ENCODE measurements at places on chromosomes 2 and 18.
A peak's percentile ranks its signal among the peaks of the same experiment; 100 is the strongest.

- no peak for DNase-seq
Observed at GRCh38 chr2:167264380-167264779, 376.1 kb downstream of the XIRP2 start.

DNA sequence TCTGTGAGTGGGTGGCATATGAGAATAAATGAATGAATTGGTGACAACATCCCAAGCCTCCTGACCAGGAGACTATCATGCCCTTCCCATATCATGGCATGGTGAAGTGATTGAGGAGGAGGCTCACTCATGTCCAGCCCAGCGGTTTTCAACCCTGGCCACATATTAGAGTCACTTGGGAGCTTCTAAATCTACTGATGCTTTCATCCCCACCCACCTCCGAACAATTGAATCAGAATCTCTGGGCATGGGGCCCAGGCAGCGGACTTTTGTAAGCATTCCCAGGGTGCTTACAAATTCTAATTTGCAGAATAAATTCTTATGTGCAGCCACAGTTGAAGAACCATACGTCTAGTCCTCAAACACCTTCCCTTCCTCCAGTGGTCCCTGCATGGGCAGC, 81.7 kb upstream of the SEC11C start:
- no peak for DNase-seq

- DNase-seq, result no peak
Observed at GRCh38 chr2:222805591-222806304, 55.1 kb upstream of the ACSL3 start.

GRCh38 chr2:166017208-166017607, 63.6 kb upstream of the TTC21B start:
- no peak for DNase-seq

- peak; percentile 61 for DNase-seq
Observed at GRCh38 chr2:236642584-236643291, 73.1 kb downstream of the ACKR3 start.

- DNase-seq, result no peak
Observed at GRCh38 chr2:202609381-202610145, 25.2 kb upstream of the FAM117B start.

- DNase-seq, result peak; percentile 39
Observed at GRCh38 chr2:230068016-230068650, 591 bp downstream of the SLC16A14 start.

DNA sequence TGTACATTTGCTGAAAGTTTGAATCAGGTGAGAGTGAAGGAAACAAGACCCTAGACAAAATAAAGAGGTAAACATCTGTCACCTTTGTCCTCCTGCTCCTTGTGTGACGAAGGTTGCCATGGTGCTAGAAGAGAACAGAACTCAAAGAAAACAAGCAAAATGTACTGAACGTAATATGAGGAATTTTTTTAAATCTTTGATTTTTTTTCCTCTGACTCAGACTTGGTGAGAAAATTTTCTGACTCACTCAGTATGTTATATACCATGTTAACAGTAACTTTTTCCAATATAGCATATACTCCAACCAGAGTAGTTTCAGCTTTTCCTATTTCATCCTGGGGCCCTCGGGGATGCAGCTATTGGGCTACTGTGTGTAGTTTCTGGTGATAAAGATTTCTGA, 2114.6 kb upstream of the PIK3C3 start:
- DNase-seq, result no peak

- no peak for DNase-seq
Observed at GRCh38 chr2:58906081-58906645, 665.0 kb upstream of the FANCL start.

- no peak for DNase-seq
Observed at GRCh38 chr2:159716857-159717256, 4.6 kb downstream of the MARCHF7 start.

- no peak for DNase-seq
Observed at GRCh38 chr2:56127463-56128152, 56.2 kb upstream of the CCDC85A start.

DNA sequence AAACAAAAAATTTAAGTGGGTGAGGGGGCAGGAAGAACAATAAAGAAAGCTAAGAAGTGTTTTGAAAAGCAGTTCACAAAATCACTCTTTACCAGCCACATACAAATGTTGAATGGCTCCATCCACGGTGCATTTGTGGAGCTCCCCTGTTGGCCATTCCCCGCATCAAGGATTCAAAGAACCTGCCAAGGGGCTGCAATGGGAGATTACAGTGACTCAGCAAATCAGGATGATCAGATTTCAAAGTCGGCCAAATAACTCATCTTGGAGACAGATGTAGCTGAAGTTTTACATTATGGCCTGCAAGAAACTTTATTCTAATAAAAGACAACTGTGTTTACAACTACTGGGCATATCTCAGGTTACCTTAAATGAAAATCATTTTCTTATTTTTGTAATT, 26.9 kb downstream of the COL4A3 start:
- no peak for DNase-seq

GRCh38 chr2:53021292-53021691, 746.3 kb upstream of the CHAC2 start:
- no peak for DNase-seq

GRCh38 chr2:41116106-41116797, 664.4 kb upstream of the SLC8A1 start:
- no peak for DNase-seq

All from mucosa of descending colon (tissue), 3 donors.